Activated naive CD4-positive, alpha-beta T cell (primary cell): ENCODE measurements at places on chromosomes 2 and 18.

DNA sequence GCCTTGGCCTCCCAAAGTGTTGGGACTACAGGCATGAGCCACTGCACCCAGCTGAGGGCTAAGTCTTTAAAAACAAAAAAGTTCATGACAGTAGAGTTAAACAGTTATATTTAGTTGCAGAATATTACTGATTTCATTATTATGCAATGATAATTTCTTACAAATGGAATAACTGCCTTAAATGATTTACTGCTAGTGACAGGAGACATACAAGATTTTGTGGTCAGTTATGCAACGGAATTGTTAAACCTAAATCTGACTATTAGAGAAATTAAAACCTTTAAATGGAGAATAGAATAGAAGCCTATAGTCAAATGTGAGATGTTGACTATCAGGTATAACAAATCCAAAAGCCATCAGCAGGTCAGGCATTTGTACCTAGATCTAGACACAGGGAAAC lies 10.3 kb upstream of the DNAJC10 start:
- DNase-seq = no peak

DNA sequence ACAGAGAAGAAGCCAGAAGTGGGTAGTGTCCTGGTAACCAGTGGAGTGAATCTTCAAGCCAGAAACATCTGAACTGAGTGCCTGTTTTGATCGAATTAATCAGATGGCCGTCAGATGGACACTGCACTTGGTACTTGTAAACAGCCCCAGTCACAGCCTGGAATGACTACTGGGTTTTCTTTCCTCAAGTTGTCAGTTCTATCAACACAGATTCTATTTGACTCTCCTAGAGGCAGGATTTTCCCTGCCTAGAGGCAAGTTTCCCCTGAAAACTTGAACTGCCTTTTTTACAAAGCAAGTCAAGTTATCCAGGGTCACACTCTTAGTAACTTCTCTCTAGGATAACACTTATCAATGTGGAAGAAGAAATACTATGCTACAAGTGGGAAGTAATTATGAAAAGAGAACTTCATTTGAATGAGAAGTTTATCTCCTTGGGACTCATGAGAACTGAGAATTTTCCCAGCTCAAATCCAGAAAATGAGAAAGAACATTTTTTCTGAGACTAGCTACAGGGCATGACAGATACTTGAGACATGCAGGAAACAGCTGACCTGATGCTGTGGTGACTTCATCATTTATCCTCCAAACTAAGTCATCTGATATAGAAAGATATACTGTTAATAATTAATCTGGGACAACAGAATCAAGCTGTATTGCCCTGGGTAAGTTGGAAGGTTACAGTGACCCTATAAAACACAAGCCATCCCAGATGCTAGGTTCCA lies 36.0 kb downstream of the SULT1C2 start:
- no peak for DNase-seq

DNA sequence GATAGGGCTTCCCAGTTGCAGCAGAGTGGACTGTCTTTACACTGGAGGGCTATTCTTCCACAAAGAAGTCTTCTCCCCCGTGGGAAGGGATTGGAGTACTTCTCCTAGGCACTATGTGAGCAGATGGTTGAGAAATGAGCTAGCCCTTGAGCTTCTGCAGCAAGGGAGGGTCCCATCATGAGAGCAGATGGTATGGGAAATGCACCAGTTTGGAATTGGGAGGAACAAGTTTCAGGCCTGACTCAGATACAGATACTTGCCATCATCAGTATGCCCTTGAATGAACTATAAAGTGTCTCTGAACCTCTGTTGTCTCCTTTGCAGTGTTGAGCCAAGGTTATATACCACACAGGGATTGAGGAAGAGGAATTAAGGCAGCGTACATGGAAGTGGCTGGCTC lies 757.4 kb downstream of the RNF144A start:
- no peak for DNase-seq

- no peak for DNase-seq
Observed at GRCh38 chr2:150759531-150759930, 272.1 kb upstream of the RND3 start.

GRCh38 chr2:240503375-240503774 lies 54.4 kb downstream of the ANKMY1 start:
- DNase-seq = no peak

DNA sequence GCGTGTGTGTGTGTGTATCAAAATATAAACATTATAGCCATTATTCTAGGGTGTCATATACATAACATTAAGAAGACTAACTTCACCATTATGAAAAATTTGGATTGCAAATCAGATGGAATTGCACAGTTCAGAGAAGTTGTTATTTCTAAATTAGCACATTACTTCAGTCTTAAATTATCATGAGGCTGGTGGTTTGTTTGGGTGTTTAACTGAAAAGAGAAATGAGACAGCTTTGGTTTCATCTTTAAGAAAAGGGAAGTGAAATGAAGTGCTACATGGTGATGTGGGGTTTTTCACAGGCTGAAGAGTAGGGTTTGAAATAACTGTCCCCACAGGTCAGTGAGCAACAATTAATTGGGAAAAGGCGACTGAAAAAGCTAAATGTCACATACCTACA lies 161.2 kb upstream of the XIRP2 start:
- DNase-seq = no peak

- DNase-seq = no peak
Observed at GRCh38 chr2:156986339-156986988, 271.0 kb upstream of the GALNT5 start.

- DNase-seq = no peak
Observed at GRCh38 chr2:11562011-11562410, 28.2 kb downstream of the GREB1 start.

- DNase-seq = no peak
Observed at GRCh38 chr2:199404841-199405240, 52.9 kb downstream of the SATB2 start.

- no peak for DNase-seq
Observed at GRCh38 chr18:52888014-52888413, 548.0 kb downstream of the DCC start.

GRCh38 chr18:66826211-66826610 lies 222.3 kb upstream of the CDH19 start:
- no peak for DNase-seq

- DNase-seq = no peak
Observed at GRCh38 chr2:11870584-11870983, 124.2 kb downstream of the LPIN1 start.

DNA sequence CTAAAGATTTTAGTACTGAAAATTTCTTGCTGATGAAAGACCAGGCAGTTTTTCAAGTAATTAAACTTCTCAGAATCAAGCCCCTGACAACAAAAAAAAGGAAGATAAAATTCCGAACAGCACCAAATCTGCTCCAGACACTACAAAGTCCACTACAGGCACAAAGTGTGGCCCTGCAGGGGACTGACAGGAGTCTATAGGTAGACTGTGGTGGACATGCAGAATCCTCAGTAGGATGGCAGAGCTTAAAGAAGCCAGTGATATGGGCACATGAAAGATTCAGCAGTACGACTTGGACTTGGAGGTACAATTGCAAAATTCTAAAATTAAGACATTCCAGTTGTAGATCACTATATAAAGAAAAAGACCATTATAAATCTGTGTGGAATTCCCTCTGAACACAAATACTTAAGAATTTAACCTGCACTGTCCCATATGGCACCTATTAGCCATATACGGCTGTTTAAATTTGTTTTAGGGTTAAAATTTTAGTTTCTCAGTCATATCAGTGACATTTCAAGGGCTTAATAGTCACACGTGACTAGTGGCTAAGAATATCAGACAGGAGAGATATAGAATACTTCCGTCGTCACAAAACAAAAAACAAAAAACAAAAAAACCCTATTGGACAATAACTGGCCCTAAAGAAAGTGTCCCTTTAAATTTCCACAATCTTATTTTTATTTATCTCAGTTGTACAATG lies 32.0 kb downstream of the SFT2D3 start:
- no peak for DNase-seq

DNA sequence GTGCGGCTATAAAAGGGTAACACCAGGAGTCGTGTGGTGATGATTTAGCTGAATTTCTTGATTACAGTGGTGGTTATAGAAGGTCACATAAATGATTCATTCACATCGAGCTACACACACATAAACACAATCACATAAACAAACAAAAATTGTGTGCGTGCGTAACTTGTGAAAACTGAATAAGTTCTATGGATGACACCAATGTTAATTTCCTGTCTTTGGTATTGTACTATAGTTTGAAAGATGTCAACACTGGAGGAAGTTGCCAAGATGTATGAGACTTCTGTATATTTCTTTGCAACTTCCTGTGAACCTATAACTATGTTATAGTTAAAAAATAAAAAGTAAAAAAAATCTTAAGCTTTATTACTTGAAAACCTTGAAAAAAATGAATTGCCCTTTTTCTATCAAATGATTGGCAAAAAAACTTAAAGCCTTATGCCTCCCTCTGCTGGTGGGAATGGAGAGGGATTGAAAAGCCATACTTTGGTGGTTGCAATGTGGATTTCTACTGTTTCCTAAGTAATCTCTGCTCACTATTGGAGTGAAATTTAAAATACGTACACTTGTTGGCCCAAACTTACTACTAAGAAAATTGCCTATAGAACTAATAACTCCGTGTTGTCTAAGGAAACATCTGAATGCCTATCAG lies 227.7 kb downstream of the RPIA start:
- DNase-seq = no peak

- DNase-seq = no peak
Observed at GRCh38 chr2:6355886-6356761, 509.6 kb downstream of the CMPK2 start.

GRCh38 chr18:51069885-51070284 lies 39.9 kb downstream of the SMAD4 start:
- no peak for DNase-seq

DNA sequence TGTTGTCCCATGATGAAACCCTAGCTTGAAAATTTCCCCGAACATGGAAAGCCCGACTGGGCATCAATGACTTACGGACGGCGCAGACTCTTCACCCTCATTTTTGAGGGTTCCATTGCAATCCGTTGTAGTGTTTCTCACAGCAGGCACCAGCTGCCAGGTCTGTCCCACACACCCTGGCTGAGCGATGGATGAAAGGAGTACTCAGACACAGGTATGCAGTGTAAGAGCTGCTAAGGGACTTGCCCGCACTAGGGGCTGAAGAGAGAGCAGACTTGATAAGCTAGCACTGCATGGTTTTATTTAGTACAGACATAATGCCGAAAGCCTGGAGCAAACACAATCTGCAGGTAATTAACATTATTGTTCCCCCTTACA lies 15.8 kb downstream of the DYNAP start:
- no peak for DNase-seq

GRCh38 chr2:32068-32467 lies 14.2 kb downstream of the FAM110C start:
- DNase-seq = no peak

GRCh38 chr2:173903601-173904394 lies 61.4 kb downstream of the SP3 start:
- DNase-seq = no peak

DNA sequence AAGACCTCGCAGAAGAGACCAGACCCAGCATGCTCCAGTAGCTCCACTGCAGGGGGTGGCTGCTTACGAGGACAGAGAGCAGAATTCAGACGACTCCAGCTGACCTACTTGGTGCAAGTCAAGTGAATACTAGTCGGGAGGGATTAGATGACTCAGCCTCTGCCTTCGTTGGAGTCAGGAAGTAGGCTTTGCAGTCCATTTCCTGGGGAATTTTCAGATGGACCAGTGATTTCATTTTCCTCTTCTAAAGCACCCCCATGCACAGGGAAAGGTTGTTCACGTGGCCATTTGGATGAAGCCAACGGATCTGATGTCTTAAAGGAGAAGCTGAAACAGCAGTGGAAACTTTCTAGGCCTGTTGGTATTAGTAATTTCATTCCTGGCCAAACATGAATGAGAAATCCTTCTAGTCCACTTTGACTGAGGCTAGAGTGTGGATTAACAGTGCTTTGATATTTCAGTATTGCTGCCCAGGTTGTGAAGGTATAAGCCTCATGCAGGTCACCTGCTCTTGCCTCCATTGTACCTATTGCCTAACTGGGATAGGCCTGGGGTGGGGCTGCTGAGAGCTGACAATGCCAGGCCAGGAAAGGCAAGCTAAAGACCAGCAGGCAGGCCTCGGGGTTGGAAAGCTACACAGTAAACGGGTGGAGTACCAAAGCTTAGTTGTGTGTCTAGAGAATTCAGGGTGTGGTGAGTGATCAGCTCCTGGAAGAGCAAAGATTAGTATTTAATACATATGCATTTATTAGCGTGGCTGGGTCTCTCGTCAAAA lies 117.6 kb upstream of the FOSL2 start:
- no peak for DNase-seq

DNA sequence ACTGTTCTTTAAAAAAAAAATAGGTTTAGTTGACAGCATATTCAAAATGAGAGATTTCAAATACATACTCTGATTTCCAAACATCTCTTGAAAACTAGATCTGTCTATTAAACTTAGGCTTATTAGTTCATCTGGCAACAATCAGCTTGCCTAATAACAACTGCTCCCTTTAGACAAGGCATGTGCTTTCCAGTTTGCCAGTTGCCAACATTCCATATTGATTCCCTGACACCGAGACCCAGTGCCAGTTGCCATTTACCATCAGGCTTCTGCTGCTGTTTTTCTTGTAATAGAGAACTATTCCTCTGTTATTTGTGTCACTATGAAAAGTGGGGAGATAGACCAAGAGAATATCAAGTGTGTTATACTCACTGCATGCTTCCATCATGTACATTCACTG lies 256.0 kb downstream of the C1D start:
- DNase-seq = no peak

- no peak for DNase-seq
Observed at GRCh38 chr18:13374468-13375301, 156.1 kb downstream of the LDLRAD4 start.

DNA sequence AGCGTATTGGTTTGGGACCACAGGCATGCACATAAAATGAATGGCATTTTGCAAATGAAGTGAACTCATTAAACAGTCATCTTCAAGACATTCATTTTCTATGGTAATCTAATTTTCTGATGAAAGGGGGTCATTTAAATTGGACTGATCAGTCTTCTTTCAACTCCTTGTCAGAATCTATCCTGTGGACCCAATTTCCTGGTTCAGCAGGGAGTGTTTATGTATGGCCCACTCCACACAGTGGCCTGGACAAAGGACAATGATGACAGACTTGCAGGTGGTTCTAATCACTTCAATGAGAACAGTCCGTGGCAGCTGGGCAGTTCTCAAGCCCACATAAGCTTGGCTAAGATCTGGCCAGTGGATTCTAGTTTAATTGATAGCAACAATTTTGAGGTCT lies 448.1 kb downstream of the DCDC2C start:
- no peak for DNase-seq

DNA sequence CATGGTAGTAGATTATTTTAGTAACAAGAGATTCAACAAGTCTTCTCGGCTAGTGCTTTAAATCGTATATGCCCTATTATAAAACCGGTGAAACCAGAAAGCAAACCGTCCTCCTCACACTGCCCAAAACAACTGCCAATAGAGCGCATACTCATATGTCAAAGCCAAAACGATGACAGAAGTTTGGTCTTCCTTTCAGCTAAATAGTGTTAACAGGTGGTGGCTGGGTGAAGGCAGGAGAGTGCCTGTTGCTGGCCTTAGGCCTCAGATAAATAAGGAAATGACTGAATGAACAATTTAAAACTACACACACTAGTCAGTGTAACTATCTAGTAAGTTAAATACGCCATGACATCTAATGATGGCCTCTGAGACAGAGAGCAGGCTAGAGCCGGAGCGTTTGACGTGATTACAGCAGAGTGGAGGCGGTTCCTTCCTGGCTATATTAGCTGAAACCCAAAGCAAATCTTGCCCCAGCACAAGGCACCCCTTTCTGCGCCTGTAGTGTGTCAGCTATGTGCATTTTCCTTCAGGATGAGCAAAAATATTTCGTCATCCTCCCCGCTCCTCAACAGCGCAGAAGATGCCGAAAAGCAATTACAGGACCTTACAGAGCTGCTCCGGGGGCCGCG lies 1.6 kb downstream of the LONRF2 start:
- no peak for DNase-seq
